ENCODE measurements at places on chromosomes 5 and 9.

- no peak for DNase-seq
Observed at GRCh38 chr5:132388244-132389050, 18.9 kb downstream of the SLC22A5 start.

DNA sequence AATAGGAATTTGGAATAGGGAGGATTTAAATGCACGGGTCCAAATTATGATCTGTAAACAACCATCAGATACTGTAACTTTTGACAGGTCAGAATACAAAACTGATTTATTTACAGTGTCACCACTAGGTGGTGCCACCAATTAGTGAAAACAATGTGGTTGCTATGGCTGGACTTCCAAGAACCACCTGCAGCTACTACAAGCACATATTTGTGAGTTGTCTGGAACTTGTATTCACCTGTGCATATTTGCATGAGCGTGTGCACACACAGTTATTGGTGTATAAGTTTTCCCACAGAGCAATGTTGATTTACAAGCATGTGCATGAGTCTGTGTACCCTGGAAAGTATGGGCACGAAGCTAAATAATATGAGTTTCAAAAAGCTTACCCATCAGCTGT is 3.0 kb upstream of the HRCT1 start:
- no peak for DNase-seq

- no peak for DNase-seq
Observed at GRCh38 chr9:125761676-125762450, 14.7 kb downstream of the PBX3 start.

DNA sequence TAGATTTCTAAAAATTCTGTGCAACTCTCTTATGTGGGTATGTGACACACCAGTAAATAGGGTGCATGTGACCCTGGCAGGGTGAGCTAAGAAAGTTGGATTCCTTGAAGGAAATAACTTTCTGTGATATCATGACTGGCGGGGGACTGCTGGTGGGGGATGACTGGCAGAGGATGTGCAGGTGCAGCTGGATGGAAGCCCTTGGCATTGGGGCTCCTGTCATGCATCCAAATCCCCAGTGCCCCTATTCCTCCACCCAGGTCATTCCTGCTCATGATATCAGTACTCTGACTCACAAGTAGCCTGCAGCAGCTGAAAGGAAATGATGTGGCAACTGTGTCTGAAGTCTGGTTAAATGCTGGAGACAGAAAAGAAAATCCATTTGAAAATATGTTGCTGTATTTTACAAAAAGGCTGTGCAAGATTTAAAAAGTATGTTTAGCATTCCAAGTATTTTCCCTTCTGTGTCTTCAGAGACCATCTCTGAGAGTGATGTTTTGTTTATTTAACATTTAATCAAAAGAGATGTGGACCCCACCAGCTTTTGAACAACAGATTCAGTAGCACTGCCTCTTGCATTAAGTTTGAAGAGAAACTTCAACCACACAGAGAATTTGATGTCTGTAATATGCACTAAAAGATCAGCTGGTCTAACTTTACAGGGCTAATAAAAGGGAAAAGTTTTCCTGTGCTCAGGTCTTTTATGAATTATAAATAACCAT is 17.9 kb upstream of the ZSWIM6 start:
- no peak for DNase-seq

DNA sequence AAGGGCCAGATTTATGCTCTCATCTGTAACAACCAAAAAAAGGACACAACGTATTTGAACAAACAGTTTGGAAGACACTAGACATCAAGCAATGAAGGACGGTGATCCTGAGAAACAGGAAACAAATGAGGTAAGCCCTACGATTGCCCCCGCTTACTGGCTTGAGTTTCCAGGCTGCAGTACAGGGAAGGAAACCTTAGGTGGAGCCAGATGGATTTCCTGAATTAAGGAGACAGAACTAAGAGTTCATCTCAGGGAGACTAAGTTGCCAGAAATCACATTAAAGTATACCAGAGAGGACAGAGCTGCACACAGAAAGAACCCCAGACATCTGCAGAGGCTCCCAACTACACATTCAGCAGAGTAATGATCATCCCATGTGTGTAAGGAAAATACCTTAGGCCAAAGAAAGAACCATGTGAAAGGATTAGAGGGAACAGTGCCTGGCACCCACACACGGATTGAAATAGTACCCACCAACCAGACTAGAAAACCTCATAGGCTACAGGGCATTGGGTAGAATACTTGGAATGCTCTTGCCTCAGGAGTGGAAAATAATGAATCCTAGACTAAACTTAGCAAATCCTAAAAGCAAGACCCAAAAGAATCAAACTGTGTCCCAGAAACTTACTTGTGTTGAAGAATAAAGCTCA is 99.3 kb upstream of the NIPBL start:
- no peak for DNase-seq

DNA sequence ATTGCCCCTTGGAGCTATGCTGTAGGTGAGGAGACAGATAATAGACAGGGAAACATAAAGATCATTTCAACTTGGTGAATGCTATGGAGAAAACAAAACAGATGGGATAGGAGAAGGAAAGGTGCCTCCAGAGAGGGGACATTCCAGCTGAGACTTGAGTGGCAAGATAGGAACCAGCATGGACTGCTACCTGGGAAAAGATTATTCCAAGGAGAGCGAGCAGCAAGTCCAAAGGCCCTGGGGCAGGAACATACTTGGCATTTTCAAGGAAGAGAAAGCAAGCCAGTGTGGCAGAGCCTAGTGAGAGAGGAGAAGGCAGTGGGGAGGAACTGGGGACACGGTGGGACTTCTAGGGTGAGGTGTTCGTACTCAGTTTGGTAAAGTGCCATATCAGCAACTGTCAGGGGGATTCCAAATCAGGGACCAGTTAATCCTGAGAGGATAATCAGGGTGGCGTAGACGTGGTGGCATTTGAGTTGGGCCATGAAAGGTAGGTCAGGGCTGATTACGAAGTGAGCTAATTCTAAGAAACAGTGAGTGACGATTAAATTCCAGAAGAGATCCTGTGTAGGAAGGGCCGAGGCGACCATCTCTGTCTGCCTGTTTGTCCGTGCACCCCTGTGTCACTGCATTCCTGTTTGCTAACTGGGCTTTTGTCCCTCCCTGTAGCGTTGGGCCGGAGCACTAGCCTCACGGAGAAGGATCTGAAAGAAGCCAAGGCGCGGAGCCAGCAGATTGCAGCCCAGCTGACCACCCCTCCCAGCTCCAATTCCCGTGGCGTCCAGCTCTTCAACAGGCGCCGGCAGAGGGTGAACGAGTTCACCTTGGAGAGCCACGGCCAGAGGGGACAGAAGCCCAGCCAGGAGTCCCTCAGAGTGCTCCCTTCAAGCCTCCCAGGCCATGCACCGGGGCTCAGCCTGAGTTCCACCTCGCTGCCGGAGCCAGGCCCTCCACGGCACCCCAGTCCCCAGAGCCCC is 7.1 kb downstream of the SYNPO start:
- DNase-seq, result no peak

DNA sequence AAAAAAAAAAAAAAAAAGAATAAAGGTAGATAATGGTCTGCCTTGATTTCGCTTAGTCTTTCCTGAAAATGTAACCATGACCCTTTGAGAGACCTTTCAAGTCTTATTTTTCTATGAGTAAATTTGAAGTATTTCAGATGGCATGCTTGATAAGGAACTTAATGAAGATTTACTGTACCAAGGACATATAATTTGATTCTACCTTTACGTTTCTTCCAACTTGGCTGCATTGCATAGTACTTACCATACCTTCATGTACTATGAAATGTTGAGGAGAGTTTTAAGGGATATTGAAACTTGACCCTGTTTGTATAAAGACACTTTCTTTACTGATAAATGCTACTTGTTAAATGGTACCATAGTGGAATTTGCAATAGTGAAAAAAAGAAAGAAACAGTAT is 35.0 kb upstream of the SNX24 start:
- DNase-seq, result no peak

DNA sequence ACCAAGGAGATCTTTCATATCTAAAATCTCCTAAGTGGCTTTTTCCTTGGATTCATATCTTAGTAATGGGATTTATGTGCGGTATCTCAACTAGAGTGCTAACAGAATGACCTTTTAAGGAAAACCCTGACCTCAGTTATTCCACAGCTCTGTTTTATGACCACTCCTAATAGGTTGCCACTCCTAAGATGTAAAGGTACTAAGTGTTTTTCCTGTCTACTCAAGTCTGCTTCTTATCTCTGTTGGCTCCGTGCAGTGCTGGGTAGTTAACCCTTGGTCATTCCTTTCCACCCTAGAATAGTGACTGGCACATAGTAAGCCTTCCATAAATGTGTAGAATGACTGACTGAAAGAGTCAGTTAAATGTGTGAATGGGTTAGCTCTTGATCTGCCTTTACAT is 161.4 kb downstream of the DOCK2 start:
- no peak for DNase-seq

DNA sequence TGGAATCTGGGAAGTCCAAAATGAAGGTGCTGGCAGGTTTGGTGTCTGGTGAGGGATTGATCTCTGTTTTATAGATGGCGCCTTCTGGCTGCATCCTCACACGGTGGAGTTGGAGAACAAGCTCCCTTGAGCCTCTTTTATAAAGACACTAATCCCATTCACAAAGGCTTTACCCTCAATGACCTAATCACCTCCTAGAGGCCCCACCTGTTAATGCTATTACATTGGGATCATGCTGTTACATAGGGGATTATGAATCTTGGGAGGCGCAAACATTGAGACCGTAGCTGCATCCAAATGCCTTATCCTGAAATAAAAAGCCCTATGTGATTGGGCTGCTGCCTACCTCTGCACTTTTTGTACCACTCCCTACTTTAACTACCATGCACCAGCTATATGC is 197.1 kb upstream of the HMHB1 start:
- DNase-seq, result no peak

DNA sequence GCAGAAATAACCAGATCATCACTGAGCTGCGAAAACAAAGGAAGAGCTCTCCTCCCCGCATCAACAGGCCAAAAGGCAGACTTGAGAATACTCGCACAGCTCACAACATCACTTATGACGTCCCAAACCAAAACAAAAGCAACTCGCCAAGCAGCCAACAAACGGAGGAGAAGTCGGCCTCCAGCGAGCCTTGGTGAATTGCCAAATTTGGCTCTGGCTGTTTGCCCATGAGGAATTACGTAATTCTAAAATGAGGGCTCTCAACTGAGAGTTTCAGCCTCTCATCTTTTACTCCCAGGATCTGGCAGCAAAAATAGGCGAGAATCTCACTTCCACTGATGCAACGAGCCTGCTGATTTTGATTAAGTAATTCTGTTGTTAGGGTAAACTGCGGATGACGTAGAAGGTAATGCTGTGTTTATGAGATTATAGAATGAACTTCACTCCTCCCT is 51.7 kb upstream of the SEMA6A start:
- DNase-seq, result no peak

- DNase-seq, result no peak
Observed at GRCh38 chr5:14590949-14591348, 9.4 kb downstream of the OTULINL start.

- no peak for DNase-seq
Observed at GRCh38 chr5:95884017-95884325, 61.4 kb upstream of the GLRX start.

GRCh38 chr5:111783537-111783936 is 26.5 kb upstream of the NREP start:
- no peak for DNase-seq

- DNase-seq, result no peak
Observed at GRCh38 chr5:113199122-113199905, 222.7 kb downstream of the DCP2 start.

GRCh38 chr5:20572614-20573013 is 584.6 kb upstream of the CDH18 start:
- DNase-seq, result no peak

- no peak for DNase-seq
Observed at GRCh38 chr5:10607666-10608073, 43.8 kb downstream of the ANKRD33B start.

GRCh38 chr5:136213919-136214493 is 21.0 kb upstream of the SMIM32 start:
- no peak for DNase-seq

DNA sequence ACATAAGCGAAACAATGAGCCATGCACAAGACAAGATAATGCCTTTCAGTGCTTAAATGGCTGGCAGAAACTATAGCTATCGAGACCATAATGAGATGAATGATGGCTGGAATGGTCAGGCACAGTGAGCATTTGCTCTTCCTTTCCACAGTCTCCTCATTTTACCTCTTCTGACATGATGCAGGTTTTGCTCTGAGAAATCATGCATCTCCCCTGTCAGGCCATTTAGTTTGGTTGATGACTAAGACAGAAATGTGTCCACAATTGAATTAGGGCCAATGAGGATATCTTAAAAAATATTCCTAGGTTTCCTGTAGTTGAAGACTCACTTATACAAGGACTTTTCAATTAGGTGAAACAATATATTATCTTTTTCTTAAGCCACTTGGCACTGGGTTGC is 475.1 kb downstream of the TMEM232 start:
- no peak for DNase-seq

GRCh38 chr5:149262315-149262714 is 9.3 kb upstream of the AFAP1L1 start:
- DNase-seq, result no peak
